ENCODE measurements at places on chromosomes 5 and 9.

GRCh38 chr5:59464969-59465368 lies 428.6 kb downstream of the PDE4D start:
- DNase-seq = no peak

GRCh38 chr9:114988962-114989599 lies 58.7 kb upstream of the TNFSF8 start:
- DNase-seq = no peak

DNA sequence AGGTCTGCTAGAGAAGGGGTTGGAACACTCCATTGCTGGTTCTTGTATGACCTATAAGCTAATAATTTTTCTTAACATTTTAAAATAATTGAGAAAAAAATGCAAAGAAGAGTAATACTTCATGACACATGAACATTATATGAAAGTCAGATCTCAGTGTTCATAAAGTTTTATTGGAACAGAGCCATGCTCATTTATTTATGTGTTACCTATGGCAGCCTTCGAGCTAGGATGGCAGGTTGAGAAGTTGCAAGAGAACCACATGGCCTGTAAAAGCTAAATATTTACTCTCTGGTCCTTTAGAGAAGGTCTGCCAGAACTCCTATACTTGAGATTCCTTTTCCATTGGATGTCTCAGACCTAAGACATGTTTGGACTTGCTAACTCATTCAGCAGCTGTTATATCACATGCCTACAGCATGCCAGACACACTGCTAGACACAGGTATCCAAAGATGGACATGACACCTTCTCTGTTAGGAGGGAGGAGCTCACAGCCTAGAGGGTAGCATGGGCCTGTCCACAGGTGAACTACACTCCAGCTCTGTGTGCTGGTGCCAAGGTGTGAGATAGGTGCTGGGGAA lies 304.3 kb downstream of the ARHGAP26 start:
- DNase-seq = no peak

- DNase-seq = no peak
Observed at GRCh38 chr5:106092455-106092854, 1578.3 kb downstream of the EFNA5 start.

DNA sequence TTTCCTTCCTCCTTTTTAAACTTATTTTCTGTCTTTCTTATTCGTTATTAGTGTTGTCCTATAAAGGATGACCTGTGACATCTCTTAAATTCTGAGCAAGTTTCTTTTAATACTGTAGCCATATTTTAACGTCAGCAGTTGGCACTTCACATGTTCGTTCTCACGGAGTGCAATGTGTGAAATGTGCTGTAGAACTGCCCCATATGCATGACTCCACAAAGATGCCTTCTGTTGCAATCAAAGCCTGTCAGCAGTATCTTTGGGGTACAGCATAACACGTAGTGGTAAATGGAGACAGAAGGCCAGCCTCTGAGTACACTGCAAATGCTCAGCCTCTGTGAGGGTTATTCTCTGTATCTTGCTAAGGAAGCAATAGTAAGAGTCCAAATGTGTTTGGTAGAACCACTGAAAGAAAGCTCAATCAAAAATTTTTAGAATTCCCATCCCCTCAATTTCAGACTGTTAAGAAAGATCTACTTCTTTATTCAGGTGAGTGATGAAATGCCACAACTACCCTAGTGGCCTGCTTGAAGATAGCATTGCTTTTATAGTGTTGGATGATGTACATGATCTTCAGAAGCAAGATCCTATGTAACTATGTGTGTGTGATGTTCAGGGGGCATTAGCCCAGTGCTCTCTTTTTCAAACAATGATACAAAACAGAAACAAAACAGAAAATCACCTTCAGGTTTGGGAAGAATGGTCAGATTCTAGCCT lies 277.7 kb downstream of the TMEM167A start:
- no peak for DNase-seq

GRCh38 chr9:89815061-89815902 lies 210.5 kb downstream of the GADD45G start:
- DNase-seq = no peak

GRCh38 chr5:151233616-151234085 lies 9.8 kb upstream of the CCDC69 start:
- DNase-seq = no peak

- DNase-seq = no peak
Observed at GRCh38 chr5:16580382-16580781, 36.4 kb downstream of the RETREG1 start.

DNA sequence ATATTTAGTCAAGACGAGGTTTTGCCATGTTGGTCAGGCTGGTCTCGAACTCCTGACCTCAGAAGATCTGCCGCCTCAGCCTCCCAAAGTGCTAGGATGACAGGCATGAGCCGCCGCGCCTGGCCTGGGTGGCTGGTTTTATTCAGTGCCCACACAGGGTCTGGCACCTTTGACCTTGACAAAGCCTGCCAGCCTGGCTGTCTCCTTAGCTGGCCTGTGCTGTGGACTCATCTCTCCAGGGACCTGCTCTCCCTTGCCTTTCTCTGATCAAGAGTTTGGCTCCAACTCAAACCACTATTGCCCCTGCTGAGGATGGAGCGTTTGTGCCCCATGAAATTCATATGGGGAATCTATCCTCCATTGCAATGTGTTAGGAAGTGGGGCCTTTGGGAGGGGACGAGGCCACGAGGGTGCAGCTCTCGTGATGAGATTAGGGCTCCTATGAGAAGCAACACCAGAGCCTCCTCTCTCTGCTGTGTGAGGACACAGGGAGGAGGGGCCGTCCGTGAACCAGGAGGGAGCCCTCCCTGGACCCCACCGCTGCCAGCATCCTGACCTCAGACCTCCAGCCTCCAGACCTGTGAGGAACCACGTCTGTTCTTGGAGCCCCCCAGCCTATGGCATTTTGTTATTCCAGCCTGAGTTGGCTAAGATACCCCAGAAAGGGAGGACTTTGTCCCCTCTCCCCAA lies 45.0 kb downstream of the MRPL36 start:
- no peak for DNase-seq

DNA sequence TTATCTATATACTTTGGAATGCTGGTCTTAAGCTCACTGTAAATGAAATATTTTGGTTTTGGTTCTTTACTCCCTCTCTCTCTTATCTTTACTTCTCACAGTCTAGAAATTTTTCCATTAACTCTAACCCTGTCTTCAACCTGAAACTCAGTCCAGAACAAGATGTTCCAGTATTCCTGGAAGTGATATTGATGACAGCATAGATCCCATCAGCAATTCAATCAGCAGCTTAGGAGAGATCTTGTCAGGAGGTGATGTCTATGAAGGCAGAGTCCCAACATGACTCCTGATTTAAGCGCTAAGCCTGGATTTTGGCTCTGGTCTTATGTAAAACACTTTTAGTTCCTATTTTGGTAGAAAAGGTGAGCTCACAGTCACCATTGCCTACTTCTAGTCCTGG lies 52.6 kb downstream of the RFK start:
- DNase-seq = no peak

- DNase-seq = no peak
Observed at GRCh38 chr5:100860407-100860806, 42.7 kb downstream of the ST8SIA4 start.

DNA sequence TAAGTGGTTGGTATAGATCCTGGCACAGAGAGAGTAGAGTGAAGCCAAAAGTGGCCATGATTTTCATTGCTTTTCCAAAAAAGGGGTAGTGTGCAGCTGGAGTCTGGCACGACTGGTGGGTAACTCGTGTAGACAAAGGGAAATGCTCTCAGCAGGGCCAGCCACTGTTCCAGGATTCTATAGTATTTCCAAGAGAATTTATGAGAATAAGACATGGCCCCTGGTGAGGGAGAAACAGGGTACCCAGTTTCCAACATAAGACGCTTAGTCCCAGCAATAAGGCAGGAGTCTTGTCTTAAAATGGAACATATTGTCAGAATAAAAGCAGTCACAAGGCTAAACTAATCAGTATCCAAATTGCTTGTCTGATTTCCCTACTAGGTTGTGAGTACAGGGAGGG lies 52.1 kb downstream of the NMUR2 start:
- DNase-seq = no peak

DNA sequence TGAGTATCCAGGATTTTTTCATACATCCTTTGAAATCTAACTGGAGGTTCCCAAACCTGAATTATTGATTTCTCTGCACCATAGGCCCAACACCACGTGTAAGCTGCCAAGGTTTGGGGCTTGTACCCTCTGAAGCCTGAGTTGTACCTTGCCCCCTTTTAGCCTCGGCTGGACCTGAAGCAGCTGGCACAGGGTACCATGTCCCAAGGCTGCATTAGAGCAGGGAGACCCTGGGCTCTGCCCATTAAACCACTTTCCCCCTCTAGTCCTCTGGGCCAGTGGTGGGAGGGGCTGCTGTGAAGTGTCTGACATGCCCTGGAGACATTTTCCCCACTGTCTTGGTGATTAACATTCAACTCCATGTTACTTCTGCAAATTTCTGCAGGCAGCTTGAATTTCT lies 532.9 kb upstream of the NUDT12 start:
- no peak for DNase-seq

DNA sequence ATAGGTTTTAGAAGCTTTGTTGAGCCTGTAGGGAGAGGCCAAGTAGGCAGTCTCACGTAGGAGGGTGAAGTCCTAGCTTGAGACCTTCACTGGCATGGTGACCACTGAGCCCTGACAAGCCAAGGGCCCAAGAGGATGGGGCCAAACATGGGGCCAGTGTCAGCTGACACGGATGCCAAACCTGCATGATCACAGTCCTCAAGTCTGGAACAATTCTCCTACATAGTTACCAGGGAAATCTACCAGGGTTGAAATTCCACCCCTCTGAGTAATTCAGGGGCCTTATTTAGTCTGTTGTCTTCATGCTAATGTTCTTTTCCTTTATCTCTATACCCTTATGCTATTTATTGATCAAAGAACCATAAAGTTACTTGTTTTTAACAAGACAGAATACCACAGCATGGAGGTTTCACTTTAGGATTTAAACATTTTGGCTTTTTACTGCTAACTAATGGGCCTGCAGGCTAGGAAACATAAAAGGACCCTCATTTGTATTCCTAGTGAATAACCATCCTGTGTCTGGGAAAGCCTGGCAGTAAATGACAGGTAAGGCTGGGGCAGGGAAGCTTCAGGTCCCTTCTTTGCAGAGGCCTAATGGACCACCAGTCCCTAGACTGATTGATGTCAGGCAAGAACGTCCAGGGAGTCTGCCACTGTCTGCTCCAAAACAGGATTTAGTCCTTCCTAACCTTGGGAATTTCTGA lies 140.8 kb downstream of the FGF1 start:
- DNase-seq = no peak

DNA sequence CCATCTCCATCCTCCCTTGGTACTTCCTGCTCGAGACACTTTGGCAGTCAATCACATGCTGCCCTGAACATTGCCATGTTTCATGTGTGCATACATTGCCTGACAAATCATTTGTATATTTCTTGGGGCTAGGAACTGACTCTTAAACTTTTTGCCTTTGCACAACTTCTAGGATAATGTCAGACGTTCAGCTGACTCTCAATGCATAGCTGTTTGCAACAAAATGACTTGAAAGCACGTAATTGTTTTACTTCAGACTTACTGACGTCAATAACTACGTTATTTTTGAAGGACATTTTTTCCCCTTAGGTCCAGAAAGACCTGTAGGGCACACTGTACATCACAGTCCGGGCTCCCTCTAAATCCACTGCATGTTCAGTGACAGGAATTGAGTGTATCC lies 37.4 kb upstream of the DAB2 start:
- DNase-seq = no peak

DNA sequence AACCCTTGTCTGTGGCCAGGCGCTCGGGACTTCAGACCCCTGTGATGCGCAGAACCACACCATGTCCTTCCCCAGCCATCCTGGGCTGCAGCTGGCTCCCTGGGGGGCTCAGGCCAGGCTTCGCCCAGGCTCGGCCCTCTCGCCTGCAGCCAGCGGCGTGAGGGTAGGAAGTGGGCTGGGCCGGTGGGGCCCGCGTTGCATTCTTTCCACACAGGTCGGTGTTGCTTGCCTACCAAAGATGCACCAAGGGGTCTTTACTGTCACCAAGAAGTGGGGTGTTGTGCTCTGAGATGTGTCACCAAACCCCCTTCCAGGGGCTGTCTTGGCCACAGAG lies 48.3 kb upstream of the RNF130 start:
- no peak for DNase-seq

- DNase-seq = no peak
Observed at GRCh38 chr5:61731946-61732314, 399.9 kb downstream of the ZSWIM6 start.

- no peak for DNase-seq
Observed at GRCh38 chr9:130308081-130308571, 42.6 kb downstream of the HMCN2 start.

DNA sequence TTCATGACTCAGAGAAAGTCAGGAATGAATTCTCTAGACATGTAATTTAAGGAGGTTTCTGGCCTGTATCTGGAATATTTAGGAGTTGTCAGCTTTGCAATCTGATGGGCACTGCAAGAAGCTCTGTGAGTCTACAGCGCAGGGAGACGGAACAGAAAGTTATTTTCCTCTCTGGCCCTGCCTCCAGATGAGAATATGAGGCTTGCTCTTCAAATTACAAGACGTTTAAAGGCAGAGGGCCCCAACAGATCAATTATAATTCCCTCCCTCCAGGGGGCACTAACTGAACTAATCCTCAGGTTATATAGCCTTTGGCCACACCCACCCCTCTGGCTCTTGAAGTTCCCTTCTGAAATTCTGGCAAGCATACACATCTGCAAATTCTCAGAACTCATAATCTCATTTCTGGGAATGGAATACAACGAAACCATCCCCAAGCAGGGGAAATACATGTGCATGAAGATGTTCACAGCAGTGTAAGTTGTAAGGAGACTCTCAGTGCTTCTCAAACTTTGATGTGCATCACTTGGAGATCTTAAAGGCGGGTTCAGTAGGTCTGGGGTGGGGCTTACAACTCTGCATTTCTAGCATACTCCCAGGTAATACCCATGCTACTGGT lies 307.6 kb downstream of the CWC27 start:
- no peak for DNase-seq

DNA sequence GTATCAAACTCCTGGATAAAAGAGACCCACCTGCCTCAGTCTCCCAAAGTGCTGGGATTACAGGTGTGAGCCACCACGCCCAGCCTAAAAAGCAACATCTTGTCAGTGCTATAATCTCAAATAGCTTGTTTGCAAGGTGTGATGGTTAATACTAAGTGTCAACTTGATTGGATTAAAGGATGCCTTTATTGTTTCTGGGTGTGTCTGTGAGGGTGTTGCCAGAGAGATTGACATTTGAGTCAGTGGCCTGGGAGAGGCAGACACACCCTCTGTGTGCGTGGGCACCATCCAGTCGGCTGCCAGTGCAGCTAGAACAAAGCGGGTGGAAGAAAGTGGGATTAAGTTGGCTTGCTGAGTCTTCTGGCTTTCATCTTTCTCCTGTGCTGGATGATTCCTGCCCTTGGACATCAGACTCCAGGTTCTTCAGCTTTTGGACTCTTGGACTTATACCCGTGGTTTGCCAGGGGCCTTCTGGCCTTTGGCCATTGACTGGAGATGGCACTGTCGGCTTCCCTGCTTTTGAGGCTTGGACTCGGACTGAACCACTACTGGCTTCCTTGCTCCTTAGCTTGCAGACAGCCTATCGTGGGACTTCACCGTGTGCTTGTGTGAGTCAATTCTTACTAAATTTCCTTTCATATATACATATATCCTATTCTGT lies 28.1 kb downstream of the TARS1 start:
- no peak for DNase-seq

Data from hippocampal formation (tissue), 2 donors.